Amygdala (tissue), 56 donors: ENCODE measurements at places on chromosomes 7 and 10.

DNA sequence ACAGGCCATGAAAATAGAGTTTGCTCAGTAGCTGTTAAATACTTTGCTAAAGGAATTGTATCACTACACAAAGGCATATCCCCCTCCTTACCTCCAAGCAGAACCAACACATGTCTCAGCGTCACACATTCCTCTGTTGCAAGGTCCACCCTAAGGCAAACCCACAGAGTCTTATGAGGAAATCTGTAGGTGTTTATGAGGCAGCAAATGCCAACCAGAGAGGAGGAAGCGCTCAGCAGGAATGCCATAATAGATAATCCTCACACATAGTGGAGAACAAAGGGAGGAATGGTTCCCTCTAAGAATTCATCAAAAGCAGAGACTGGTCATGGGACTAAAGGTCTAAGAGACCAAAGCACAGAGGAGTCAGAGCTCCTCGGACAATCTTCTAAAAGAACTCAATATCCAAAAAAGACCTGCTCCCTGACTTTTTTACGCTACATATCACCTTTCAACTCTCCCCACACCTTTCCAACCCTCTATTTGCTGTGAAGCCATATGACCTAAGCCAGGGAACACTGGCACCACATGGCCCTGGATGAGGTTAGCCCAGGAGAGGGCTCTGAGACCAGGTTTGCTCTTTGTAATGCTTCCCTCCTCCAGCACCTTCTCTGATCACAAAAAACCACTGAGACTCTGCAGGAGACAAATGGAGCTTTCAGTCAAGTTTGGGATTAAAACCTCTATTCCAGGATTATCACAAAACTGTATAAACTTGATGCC, 7.3 kb downstream of the SLC25A13 start:
- no peak for DNase-seq

GRCh38 chr7:130292682-130293257, at the start of gene CPA4:
TSS of gene CPA4 (plus strand) at chr7:130293161. CDS start at chr7:130293181, 20 bp downstream.
- DNase-seq = no peak

- no peak for DNase-seq
These were observed 10.6 kb upstream of the ADAM12 start for GRCh38 chr10:126398924-126399323.

DNA sequence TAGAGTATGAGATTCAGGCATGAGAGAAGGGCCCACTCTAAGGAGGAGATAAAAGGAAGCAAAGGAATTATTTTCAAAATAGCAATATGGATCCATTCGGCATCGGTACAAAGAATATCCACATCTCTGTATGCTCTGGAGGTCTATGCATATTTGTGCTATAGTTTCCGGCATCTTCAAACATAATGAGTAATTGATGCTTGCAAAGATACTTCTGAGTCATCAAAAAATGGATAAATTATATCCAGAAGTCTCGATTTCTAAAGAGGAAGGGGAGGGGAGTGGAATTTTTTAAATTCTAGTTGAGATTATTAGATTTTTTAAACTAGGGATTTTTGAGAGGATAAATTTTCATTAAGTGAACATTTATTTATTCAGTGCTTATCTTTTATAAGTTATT, 72.9 kb upstream of the KIAA1217 start:
- no peak for DNase-seq

- DNase-seq = no peak
These were observed 132.3 kb upstream of the CHST15 start for GRCh38 chr10:124225467-124226270.

- no peak for DNase-seq
These were observed 25.1 kb downstream of the NEBL start for GRCh38 chr10:20871970-20872369.

GRCh38 chr10:72523062-72523461, 102.8 kb downstream of the MICU1 start:
- DNase-seq = no peak

GRCh38 chr7:12865593-12865992, 178.2 kb downstream of the ARL4A start:
- DNase-seq = no peak
